ENCODE measurements at places on chromosomes 13 and 19. TPM values are rescaled to one million over a fixed set of nuclear protein-coding genes. Genes with fewer than 3 reads are reported as not detected.

The ZNF823 gene
- 7.5 TPM for total RNA-seq

The APOC1 gene
- not detected for total RNA-seq

The CYP2A7 gene
- total RNA-seq = not detected

The HIF3A gene
- not detected for total RNA-seq

The FFAR3 gene
- total RNA-seq = not detected

The ETV2 gene
- not detected for total RNA-seq

The LILRB1 gene
- not detected for total RNA-seq

The MBD3L3 gene
- total RNA-seq = not detected

The KLHL1 gene
- not detected for total RNA-seq

The SIGLEC5 gene
- total RNA-seq = not detected

The PSG7 gene
- total RNA-seq = not detected

The APOE gene
- total RNA-seq = 27.3 TPM

The ZNF878 gene
- 0.43 TPM for total RNA-seq

The TUBB4A gene
- total RNA-seq = not detected

The HDGFL2 gene
- total RNA-seq = 48.5 TPM

The TMEM145 gene
- total RNA-seq = not detected

The SHC2 gene
- total RNA-seq = 3.3 TPM

The ZNF497 gene
- 2.7 TPM for total RNA-seq

The MAP4K1 gene
- total RNA-seq = not detected

The CCNE1 gene
- total RNA-seq = 8.2 TPM

The CFAP97D2 gene
- not detected for total RNA-seq

The ZNF506 gene
- 10.3 TPM for total RNA-seq

All from nasal cavity respiratory epithelium epithelial cell of viscerocranial mucosa (primary cell).